ENCODE measurements at places on chromosomes 7 and 10. TPM values are rescaled to one million over a fixed set of nuclear protein-coding genes. Genes with fewer than 3 reads are reported as not detected.
A peak's percentile ranks its signal among the peaks of the same experiment; 100 is the strongest.

DNA sequence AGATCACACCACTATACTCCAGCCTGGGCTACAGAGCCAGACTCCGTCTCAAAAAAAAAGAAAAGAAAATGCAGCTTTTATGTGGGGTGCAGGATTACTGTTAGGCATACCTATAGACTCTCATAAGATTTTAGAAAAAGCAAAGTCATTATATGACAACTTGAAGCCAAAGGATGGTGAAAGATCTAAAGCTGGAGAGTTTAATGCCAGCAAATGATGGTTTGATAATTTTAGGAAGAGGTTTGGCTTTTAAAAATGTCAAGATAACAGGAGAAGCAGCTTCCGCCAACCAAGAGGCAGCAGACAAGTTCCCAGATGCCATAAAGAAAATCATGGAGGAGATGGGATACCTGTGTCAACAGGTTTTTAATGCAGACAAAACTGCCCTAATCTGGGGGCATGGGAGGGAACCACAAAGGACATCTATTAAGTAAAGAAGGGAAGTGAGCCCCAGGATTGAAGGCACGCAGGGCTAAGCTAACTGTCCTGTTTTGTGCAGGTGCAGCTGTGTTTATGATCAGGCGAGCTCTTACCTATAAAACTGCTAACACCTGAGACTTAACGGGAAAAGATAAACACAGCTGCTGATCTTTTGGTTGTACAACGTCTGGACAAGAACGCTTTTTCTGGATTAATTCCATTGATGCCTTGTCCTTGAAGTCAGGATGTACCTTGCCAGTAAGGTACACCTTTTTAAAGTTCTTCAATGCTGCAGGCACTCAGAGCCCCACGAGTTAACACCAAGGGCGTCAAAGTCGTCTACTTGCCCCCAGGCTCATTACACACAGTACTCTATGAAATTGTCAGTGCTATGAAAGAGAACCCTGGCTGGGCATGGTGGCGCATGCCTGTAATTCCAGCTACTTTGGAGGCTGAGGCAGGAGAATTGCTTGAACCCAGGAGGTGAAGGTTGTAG, 10.5 kb upstream of the ANKRD61 start:
- peaks cover 39% of the 10 kb centered on the region for H3K36me3 ChIP-seq
- peak overlapping the region; percentile 72 for H3K27ac ChIP-seq
- DNase-seq: peak; percentile 38
- no peaks in the 10 kb centered on the region for H3K27me3 ChIP-seq

DNA sequence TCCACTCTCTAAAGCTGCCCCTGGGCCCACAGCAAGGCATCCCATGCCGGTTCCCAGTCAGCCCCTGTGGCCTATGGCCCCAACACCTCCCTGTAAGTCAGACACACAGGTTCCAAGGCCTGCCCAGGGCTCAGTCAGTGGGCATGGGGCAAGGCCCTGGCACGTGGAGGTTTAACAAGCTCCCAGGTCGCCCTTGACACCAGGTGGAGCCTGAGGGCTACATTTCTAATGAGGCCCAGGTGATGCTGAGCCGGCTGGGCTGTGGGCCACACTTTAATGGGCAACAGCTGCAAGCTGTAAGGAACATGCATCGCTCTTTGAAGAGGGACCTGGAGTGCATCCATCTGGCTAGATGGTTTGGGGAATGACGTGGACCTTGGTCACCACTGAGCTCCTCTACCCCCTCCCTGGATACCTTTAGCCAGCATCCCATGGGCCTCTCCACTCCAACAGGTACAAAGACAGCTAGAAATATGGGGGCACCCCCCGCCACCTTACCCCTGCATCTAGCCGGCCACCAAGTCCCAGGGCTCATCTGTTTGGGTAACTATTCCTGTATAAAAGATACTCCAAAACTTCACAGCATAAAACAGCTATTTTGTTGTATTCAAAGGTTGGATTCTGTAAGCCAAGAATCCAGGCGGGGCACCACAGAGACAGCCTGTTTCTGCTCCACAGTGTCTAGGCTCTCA, 122.5 kb downstream of the OAT start:
- H3K36me3 ChIP-seq: no peaks in the 10 kb centered on the region
- peaks cover 2% of the 10 kb centered on the region for H3K27me3 ChIP-seq
- no peak overlapping the region for H3K27ac ChIP-seq
- H3K4me1 ChIP-seq: peaks cover under 1% of the 10 kb centered on the region

DNA sequence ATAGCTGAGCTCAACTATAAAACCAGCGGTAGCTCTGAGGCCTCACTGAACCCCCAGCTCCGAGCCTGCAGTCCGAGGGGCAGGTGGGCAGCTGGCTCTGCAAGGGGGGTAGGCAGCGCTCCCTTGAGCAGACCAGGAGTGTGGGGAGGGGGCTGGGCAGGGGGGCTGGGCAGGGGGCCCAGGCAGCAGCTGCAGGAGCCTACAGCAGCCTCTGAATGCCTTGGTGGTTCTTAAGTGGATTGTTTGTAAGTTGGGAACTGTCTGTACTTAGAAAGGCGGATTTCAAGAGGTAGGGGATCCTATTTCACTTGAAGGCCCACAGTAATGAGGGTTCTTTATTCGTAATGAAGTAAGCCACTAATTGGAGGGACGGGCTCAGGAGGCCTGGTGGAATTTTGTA, 72.3 kb downstream of the ICA1 start:
- no peak overlapping the region for H3K4me3 ChIP-seq
- H3K27ac ChIP-seq: no peak overlapping the region

GPR146 gene
- 0.89 TPM for total RNA-seq

Measured in natural killer cell treated with Interleukin-12 subunit alpha and Interleukin-12 subunit beta and Interleukin-15 and Interleukin-18, amount 100 ng/mL, for 72 hours (primary cell).